Stimulated activated CD4-positive, alpha-beta T cell treated with anti-CD3 and anti-CD28 coated beads, Interleukin-15, amount 100 ng/mL, for 24 hours (primary cell): ENCODE measurements at places on chromosomes 7 and 10.
A peak's percentile ranks its signal among the peaks of the same experiment; 100 is the strongest.

DNA sequence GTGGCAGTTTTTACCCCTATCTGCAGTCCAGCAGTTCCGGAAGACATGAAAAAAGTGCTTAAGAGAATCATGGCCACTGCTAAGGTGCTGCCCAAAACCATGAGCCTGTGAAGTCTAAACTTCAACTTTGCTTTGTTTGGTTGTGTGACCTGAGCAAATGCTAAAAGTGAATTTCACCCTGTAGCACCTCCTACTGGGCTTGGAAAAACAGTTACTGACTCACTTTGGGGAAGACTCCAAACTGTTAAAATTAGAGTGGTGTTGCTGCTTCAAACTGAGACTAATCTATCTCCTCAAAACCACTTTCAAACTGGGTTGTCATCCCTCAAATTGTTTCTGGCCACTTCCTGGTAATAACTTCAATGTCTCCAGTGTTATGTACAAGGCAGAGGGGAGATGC, 21.3 kb downstream of the MKX start:
- DNase-seq = no peak

- no peak for DNase-seq
These were observed 106.5 kb upstream of the PRR15 start for GRCh38 chr7:29457141-29457561.

GRCh38 chr10:75009426-75009825, 102.0 kb upstream of the SAMD8 start:
- DNase-seq = no peak

- no peak for DNase-seq
These were observed 17.5 kb upstream of the CDK1 start for GRCh38 chr10:60760711-60761210.

DNA sequence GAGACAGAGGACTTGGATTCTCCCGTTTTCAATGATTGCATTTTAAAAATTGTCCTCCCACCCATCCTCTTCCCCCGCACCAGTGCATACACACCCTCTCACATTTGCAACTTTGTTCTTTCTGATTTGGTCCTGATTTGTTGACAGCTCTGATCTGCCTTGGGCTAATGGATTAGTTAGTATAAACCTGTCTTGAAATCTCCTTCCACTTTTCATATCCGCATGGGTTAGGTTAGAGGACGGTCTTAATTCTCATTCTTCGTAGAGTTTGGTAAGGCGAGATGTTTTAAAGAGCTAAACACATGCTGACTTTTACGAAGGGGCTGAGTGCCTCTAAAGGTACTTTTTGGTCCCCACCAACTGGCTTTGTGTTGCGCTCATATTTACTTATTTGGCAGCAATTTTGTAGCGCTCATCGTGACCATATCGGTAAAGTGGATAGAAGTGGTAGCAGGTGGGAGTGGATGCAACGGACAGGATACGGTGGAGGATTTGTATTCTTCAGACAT, 1.1 kb downstream of the AHR start:
- peak; percentile 21 for DNase-seq

DNA sequence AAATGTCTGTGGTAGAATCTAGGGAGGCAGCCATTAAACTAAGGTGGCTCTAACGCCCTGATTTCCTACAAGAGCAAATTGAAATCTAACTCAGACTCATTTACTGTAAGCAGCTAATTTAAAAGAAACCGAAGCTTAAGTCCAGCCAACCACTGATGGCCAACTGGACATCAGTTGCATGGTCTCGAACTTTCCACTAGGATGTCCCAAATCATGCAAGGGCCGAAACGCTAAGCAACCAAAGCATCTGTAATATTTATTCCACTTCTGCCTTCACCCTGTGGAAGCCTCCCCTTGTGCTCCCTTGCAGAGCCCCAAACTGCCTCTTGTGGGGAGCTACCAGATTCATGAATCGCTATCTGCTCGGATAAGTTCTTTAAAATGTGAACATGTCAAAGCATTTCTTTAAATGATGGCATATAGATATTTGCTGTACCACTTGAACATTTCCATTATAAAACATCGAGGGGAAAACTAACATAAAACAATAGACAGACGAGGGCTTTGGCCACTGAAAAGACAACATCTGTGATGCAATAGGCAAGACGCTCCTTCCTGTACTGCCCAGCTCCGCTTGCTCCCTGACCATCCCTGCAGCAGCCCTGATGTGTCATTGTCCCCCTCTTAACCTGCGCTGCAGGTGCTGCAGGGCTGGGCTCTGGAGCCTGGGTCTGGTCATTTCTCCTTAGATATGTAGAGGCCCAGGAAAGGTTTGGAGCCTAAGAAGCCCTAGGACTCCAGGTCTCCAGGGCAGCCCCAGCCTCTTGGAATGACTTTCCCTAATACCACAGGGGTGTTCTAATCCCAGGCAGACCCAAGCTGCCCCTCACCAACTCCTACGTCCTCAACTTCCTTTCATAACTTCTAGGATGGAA, 2.9 kb upstream of the RBP3 start:
- DNase-seq = no peak

DNA sequence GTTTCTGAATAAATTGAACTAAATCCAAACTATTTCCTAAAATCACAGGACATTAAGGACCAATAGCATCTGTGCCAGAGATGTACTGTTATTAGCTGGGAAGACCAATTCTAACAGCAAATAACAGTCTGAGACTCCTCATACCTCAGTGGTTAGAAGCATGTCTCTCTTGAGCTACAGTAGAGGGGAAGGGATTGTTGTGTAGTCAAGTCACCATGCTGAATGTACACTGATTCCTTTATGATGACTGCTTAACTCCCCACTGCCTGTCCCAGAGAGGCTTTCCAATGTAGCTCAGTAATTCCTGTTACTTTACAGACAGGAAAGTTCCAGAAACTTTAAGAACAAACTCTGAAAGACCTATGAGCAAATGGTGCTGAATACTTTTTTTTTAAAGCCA, 13.9 kb downstream of the MEST start:
- no peak for DNase-seq

DNA sequence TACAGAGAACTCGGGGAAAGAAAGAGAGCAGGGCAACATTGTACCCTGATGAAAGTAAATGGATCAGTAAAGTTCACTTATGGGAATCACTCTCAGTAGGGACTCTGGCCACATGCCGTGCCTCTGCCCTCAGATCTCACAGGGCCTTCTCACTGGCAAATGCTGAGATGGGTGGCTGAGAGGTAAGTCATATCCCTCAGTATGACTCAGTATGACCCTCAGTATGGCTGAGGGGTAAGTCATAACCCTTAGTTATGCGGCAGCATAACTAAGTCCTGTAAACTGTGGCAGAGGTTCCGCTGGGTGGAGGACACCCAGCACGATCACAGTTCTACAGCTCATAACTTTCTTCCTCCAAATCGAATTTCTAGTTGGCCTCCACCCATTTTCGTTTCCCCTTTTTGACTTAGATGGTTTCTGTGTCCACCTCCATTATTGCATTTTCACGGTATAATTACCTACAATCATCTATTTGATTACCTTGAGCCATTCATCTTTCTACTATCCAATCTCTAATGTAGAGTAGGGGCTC, 26.5 kb upstream of the WNT16 start:
- peak; percentile 5 for DNase-seq

GRCh38 chr7:15407910-15408309, 153.9 kb downstream of the AGMO start:
- DNase-seq = no peak

GRCh38 chr10:70593513-70593890, 9.0 kb downstream of the PRF1 start:
- DNase-seq = no peak

DNA sequence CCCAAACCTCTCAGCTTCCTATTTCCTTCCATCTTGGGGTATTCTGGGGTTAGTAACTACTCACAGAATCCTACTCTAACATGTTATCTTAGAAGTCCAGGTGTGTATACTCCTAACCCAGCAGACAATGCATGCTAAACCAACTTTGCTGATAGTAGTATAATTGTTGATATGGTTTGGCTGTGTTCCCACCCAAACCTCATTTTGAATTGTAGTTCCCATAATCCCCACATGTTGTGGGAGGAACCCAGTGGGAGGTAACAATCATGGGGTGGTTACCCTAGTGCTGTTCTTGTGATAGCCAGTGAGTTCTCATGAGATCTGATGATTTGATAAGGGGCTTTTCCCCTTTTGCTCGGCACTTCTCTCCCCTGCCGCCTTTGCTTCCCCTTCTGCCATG, 135.1 kb downstream of the CHRM2 start:
- DNase-seq = no peak

- peak; percentile 16 for DNase-seq
These were observed 107.7 kb downstream of the RBM20 start for GRCh38 chr10:110751850-110752249.

GRCh38 chr7:116572036-116572435, 47.2 kb downstream of the CAV1 start:
- DNase-seq = no peak

- DNase-seq = peak; percentile 14
These were observed 8.9 kb downstream of the GLI3 start for GRCh38 chr7:42227936-42228591.

- no peak for DNase-seq
These were observed 256.0 kb downstream of the TRIL start for GRCh38 chr7:28702171-28702570.

DNA sequence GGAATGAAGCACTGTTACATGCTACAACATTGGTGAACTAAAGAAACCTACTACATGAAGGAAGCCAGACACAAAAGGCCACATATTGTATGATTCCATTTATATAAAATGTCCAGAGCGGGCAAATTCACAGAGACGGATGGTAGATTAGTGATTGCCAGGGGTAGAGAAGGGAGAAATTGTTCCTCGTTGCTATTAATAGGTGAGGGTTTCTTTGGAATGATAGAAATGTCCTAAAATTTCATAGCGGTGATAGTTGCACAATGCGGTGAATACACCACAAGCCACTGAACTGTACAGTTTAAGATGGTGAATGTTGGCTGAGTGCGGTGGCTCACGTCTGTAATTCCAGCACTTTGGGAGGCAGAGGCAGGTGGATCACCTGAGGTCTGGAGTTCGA, 29.0 kb downstream of the DENND2A start:
- no peak for DNase-seq

GRCh38 chr10:119658274-119658673, 7.1 kb downstream of the BAG3 start:
- peak; percentile 52 for DNase-seq

DNA sequence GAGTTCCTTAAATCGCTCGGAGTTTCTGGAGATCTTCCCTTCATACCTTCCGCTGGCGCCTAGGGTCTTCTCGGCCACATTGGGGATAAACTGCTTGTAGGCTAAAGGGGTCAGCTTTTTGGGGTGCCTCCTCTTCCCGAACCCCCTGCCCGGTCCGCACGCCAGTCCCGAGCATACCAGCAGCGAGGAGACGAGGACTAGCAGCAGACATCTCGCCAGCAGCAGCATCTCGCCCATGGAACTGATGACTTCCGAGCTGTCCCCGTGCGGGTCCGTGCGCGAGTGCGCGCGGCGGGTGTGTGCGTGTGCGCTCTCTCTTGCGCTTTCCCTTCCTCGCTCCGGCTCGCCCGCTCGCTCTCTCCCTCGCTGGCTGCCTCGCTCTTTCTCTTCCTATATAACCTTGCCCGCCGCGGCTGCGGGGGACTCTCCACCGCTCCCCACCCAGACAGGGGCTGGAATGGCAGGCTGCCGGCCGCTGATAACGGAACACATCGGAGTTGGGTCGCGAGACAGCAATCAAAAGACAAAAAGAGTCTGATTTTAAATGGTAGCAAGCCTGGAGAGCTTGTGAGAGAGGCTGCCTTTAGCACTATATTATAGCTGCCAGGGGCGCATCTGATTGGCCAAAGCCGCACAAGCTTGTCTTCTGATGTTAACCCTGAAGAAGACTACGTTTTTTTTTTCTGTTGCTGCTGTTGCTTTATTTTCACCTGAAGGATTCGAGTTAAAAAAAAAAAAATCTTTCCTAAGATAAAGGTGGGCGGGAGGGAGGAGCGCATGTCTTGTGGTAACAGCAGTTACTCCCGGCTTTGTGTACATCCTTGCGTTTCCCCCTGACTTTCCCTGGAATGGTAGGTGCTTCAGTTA, at the start of gene SHH:
Gene SHH (minus strand): TSS at position 569 of the 867 bp plus-strand sequence. CDS start 341 bp downstream, at position 228.
- no peak for DNase-seq

- no peak for DNase-seq
These were observed 41.0 kb downstream of the WAPL start for GRCh38 chr10:86480571-86480970.

DNA sequence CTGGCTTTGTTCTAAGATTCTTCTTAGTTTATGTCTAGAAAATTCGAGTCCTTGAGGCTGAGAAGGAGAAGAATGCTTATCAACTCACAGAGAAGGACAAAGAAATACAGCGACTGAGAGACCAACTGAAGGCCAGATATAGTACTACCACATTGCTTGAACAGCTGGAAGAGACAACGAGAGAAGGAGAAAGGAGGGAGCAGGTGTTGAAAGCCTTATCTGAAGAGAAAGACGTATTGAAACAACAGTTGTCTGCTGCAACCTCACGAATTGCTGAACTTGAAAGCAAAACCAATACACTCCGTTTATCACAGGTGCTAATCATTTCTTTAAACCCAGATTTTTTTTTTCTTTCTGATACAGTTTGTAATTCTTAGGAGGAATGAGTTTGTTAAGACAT, 6.7 kb downstream of the CEP55 start:
- no peak for DNase-seq

GRCh38 chr10:118017071-118017740, 29.5 kb downstream of the RAB11FIP2 start:
- DNase-seq = no peak

GRCh38 chr7:133629701-133630100, 376.8 kb downstream of the EXOC4 start:
- no peak for DNase-seq

GRCh38 chr10:99382176-99382575, 48.2 kb downstream of the GOT1 start:
- no peak for DNase-seq

- DNase-seq = no peak
These were observed 137.0 kb downstream of the RAPGEF5 start for GRCh38 chr7:22219739-22220493.

GRCh38 chr10:107476408-107476807, 311.9 kb upstream of the SORCS1 start:
- no peak for DNase-seq

GRCh38 chr7:19262826-19263225, 117.6 kb upstream of the FERD3L start:
- no peak for DNase-seq

DNA sequence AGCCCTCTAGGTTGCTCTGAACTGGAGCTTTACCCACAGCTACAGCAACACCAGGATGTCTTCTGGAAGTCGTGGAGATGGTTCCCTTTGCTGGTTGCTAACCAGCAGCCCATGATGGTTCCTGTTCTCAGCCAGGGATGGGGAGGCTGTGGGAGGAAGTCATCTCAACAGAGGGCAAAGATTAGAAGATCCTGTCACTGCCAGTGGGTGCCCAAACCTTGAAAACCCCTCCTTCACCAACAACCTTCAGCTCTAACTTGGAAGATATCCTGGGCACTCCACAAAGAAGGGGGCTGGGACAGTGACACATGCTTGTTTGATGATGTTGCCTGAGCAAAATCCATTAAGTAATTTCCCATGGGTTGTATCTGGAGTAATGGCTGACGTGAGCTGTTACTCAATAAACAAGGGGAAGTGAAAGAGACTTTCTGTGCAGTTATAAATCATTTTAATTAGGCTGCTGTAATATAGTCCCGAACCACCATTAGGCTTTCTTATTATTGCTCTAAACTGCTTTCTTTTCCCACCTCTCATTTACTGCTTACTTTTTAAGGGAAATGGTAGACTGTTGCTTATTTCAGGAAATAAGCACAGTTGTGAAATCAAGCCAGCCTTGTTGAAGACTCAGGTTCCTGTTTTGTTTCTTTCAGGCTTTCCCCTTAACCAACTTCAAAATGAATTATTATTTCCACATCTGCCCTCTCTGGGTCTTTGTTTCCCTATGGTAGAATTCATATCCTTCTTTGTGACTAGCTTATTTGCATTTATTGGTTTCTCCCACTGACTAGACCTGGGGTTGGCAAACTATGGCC, 124.8 kb downstream of the PPP1R17 start:
- no peak for DNase-seq

- DNase-seq = no peak
These were observed 3.4 kb upstream of the PRKAR2B start for GRCh38 chr7:107041097-107041496.
